ENCODE measurements at places on chromosomes 16 and 17.

DNA sequence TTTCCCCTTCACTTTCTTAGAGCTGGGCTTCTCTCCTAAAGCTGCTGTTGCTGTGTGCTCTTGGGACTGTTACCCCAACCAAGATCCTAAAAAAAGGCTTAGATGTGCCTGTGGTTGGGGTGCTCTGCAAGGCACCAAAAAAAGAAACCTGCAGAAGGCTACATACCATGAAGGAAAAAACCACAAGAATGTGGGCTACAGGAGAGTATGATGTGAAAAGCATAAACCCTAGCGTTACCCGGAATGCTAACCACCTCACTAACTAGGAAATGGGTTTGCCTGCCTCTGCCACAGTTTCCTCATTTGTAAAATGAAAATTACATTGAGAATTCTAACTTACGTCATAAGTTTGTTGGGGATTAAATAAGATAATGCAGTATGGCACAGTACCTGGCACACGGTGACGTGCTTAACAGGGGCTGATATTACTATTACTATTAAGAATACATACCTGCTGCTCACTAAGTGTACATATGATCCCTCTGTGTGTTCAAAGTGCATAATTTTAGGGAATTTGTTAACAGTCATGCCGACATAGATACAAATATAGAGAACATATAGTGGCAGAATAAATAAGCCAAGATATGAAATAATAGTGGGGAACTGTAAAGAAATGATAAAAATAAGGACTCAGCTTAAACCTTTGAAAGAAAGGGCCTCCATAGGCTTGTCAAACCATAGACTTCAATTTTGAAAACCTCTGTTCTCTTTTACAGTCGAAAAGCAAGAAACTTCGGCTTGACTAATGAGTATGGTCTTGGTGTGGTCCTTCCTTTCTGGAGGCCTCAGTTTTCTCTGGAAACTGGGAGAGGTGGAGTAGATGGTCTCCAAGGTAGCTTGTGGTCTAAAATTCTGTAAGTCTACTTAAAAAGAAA, 177.8 kb upstream of the TBX2 start:
- peak; percentile 46 for DNase-seq

- no peak for DNase-seq
Observed at GRCh38 chr16:85569615-85570212, 43.4 kb upstream of the GSE1 start.

DNA sequence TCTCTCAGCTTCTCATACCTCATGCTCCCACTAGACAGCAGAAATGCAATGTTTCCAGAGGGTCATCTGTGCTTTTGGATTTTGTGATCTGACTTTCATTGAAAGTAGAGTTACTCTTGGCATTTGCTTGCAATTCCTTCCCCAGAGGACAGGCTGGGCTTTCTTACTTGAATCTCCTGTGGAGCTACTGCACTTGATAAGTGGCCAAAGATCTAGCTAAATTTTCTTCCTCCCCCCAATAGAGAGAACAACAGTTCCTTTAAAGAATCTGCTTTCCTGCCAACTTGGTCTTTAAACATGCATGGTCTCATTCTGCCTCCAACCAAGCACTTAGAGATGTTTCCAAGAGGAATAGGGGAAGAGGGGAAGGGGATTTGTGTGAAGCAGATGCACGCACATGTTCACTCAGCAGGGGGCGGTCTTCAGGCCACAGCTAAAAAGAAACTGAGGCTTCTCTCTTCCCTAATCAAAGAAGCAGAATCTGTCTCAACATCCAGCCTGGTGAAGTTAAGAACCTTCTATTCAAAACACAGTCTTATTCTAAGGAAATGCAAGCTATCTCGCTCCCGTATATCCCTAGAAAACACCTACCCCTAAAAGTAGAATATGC, 229.6 kb downstream of the ZFHX3 start:
- no peak for DNase-seq

DNA sequence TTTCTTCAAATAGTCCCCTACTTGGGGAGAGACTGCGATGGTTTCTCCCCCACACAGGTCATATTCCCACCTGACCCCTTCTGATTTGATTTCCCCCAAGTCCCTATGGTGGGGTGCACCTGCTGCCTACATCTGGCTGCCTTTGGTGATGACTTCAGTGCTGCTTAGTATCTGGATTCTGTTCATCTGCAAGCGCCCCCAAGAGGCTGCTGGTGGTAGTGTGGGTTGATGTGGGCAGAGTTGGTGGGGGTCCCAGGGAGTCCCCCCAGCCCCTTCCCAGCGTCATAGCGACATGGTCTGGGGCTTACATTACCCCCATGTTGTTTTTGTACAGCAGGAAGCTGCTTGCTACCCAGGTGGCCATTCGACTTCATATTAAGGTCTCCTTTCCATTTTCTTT, 99.2 kb downstream of the NTN1 start:
- DNase-seq: no peak

- peak; percentile 15 for DNase-seq
Observed at GRCh38 chr17:57782062-57782490, 37.0 kb upstream of the CCDC182 start.

GRCh38 chr17:51660266-51660665, 399.9 kb downstream of the UTP18 start:
- DNase-seq: no peak

DNA sequence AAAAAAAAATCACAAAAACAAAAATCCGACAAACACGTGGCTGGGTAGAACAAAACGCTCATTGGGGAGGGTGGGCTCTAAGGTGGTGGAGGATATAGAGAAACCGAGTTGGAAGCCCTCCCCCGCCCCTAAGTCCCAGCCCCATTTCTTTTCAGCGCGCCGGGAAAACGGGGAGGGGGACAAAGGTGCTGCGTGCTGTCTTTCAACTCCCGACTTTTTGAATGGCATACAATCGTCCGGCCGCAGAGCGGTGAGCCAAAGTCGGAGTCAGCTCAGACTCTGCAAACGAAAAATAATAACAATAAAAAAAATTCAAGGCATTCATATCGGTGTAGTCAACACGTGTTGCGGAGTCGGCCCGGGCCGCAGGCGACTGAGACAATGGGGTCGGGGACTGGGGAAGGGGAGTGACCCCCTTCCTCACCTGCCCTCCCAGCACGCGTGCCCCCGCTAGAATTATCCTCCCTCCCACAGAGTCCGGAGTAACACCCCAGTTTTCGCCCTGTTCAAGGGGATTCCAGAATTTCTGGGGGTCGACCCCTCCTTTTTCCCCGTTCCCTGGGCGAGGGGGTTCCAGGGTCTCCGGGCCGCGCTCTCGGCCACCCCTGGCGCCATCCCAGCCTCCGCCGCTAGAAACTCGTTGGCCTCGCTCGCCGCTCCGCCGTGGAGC, 1.7 kb upstream of the IGF2BP1 start:
- no peak for DNase-seq

DNA sequence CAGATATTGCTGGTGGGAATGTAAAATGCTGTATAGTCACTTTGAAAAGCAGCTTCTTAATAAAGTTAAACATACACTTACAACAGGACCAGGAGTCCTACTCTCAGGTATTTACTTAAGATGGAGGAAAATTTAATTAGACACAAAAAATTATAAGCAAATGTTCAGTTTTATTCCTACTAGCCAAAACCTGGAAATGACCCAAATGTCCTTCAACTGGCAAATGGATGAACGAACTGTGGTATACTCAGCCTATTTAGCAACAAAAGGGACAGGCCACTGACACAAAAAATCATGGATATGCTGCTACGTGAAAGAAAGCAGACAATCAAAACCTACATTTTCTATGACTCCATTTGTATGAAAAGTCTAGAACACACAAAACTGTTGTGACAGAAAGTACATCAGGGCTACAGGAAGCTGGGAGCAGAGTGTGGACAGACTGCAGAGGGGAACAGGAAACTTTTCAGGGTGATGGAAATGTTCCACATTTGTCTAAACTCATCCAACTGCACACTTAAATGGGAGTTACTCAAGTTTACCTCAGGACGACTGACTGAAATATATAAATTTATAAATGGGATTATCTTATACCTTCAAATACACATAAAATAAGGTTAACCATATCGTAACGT, 49.3 kb upstream of the MNT start:
- no peak for DNase-seq

GRCh38 chr17:81656835-81657234, 493 bp upstream of the PDE6G start:
- DNase-seq: no peak

DNA sequence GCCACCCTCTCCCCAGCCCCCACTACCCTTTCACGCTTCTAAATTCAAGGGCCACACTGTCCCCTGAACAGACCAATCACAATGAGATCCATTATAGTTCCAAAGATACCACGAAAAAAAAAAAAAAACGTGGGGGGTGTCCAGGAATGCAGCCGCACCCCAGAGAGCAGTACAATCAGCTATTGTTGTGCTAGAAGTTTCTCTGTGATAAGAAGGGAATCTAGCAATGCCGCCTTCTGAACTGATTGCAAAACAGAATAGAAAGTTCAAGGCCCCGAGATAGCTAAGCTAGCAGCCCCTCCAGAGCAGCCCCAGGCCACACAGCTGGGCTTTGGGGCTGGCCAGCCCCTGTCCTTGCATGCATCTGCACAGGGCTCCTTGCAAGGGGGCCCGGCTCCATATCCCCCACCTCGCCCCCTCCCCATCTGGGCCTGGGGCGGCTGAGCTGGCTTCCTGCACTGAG, 86.9 kb upstream of the CBX4 start:
- DNase-seq: no peak
